ENCODE measurements at places on chromosomes 5 and 9.

DNA sequence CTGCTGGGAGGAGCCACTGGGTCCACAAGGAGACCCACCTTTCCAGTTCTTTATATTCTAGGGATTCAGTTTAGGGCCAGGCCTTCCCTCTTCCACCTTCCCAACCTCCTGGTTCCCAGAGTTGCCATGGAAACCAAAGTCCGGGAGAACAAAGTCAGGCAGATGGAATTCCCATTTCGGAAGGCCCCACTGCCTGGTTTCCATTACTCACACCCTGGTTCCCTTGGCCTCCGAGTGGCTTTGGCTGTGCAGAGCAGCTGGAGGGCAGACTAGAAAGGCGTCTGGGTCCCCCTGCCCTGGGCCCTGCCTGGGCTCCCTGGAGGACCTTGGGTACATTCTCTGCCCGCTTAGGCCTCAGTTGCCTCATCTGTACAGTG is 136.1 kb downstream of the RGS3 start:
- H3K27me3 ChIP-seq = no peaks in the 10 kb centered on the region
- peaks cover 40% of the 10 kb centered on the region for H3K4me1 ChIP-seq
- H3K4me3 ChIP-seq = no peak overlapping the region

DNA sequence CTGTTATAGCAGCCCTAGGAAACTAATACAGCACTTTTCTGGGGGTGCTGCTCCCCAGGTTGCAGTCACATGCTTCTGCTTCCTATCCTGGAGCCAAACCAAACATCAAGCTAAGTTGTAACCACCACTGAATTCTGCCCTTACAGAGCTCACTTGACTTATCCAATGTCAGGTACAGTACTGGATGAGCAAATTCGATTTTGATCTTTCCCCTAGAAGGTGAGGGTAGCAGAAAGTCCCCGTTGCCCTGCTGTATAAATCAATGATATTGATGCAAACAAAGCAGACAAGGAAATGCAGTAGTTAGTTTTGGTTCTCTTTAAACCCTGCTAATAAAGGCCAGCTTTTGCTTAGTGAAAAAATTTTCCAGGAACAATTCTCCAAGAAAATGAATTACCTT is 36.4 kb downstream of the ZCCHC9 start:
- DNase-seq = no peak
- H3K36me3 ChIP-seq = no peaks in the 10 kb centered on the region
- no peaks in the 10 kb centered on the region for H3K27me3 ChIP-seq
- no peaks in the 10 kb centered on the region for H3K4me1 ChIP-seq

- no peak overlapping the region for H3K4me3 ChIP-seq
- no peak overlapping the region for H3K27ac ChIP-seq
Measured at GRCh38 chr5:63286724-63287123, 675.5 kb downstream of the HTR1A start.

- no peak for DNase-seq
- no peak overlapping the region for H3K4me3 ChIP-seq
- H3K27ac ChIP-seq = no peak overlapping the region
- H3K36me3 ChIP-seq = no peaks in the 10 kb centered on the region
- H3K4me1 ChIP-seq = no peaks in the 10 kb centered on the region
Measured at GRCh38 chr9:103669296-103669695, 424.8 kb upstream of the SMC2 start.

DNA sequence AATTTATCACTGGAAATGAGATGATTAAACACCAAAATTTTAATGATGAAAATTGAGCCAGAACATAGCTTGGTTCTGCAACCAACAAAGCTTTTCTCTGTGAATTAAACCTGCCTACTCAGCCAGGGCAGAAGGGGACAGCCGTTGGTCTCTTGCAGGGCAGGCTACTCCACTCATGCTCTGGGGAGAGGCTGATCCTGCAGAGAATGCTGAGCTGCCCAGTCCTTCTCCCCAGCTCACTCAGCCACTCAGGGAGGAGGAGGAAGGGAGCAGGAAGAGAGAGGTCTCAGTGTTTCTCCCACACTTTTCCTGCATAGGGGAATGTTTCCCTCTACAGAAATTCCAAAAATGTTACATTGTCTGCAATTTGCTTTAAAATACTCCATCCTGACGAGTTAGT is 40.4 kb upstream of the HMHB1 start:
- H3K27me3 ChIP-seq = no peaks in the 10 kb centered on the region
- H3K36me3 ChIP-seq = no peaks in the 10 kb centered on the region
- H3K27ac ChIP-seq = no peak overlapping the region
- H3K4me3 ChIP-seq = no peak overlapping the region
- no peak for DNase-seq
